CD14-positive monocyte (primary cell): ENCODE measurements at places on chromosomes 13 and 19. TPM values are rescaled to one million over a fixed set of nuclear protein-coding genes. Genes with fewer than 3 reads are reported as not detected.

DNA sequence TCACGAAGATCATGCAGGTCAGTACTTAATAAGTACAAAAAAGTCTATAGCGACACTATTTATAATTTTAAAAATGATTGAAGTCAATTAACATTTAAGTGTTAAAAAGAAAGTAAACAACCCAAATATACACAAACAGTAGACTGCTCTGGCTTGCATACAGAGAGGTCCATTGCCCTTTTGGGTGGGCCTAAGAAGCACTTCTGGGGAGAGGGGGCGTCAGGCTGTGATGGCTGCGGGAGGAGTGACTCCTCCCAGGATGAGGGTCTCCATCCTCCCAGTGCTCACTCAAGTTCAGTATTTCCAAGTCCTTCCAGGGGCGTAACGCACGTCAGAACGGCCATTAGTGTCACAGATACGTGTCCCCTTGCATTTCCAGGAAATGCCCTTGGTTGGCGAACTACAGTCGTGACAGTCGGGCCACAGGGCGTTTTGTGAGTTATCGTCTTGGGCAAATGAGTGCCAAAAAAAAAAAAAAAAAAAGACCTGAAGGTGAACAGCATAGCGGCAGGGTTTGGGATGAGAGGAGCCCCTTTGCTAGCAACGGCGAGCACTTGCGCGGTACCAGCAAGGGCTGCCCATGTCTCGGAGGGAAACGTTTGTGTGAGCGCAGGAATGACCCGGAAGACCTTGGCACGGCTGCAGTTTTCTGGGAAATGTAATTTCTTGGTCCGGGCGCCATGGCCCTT lies at the start of gene SCGB2B2:
Gene SCGB2B2, minus strand, starts transcription at position 463 of the 689 bp plus-strand sequence. CDS start 82,596 bp downstream, outside the sequence.
- H3K27ac ChIP-seq, result peak within 1 kb of the TSS; percentile 93
- peaks cover 33% of the 10 kb centered on the region for H3K36me3 ChIP-seq
- peaks cover 16% of the 10 kb centered on the region for H3K4me1 ChIP-seq
- H3K27me3 ChIP-seq, result peaks cover 18% of the 10 kb centered on the region

DNA sequence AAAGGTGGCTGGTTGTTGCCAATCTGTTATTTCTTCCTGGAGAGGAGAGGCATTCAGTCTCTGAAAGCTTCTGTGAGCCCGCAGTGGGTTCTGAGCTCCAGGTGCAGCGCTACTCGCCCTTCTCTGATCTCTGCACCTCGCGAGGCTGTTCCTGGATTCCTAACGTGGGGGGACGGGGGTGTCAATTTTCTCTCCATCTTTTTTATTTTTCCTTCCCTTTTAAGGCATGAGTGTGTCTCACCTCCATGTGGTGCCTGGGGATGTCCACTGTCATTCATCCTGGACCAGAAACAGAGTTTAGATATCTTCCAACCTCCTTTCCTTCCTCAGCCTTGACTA lies 626 bp downstream of the ZNF233 start:
- peaks cover 13% of the 10 kb centered on the region for H3K4me1 ChIP-seq
- no peak for DNase-seq
- H3K27ac ChIP-seq, result no peak overlapping the region

- no peaks in the 10 kb centered on the region for H3K27me3 ChIP-seq
- peaks cover 48% of the 10 kb centered on the region for H3K4me1 ChIP-seq
- peak overlapping the region; percentile 93 for H3K4me3 ChIP-seq
- no peaks in the 10 kb centered on the region for H3K36me3 ChIP-seq
- DNase-seq, result no peak
Measured at GRCh38 chr19:11373166-11373884, 1.1 kb upstream of the SWSAP1 start.

GRCh38 chr13:99066219-99066618 lies 88.4 kb upstream of the DOCK9 start:
- peaks cover 97% of the 10 kb centered on the region for H3K27me3 ChIP-seq
- H3K36me3 ChIP-seq, result no peaks in the 10 kb centered on the region
- no peak for DNase-seq
- H3K4me3 ChIP-seq, result no peak overlapping the region
- no peak overlapping the region for H3K27ac ChIP-seq

DNA sequence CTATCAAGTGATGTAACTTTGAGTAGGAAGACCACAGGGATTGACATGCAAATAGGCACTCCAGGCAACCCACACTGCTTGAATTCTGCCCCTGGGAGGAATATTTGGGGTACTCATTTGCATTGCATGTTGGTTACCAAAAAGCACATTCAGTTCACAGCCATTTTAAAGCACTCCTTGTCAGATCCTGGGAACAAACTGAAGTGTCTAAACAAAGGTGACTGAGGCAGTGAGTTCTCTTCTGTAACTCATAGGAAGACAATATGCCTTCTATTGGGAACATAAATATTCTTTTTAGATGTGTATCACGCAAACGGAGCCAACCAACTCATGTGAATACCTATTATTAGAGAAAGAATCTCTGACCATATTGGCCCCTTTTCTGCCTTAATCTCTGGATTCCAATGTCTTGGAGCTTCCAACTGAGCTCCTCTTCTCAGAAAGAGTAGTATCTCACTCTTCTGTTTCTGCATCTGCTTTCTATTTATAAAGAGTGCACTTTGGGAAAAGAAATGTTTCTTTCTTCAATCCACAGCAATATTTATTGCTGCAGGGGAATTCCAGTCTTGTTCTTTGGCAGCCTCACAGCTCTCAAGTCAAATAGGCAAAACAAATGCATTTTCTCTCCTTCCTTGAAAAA lies 125.7 kb upstream of the NBEA start:
- H3K27me3 ChIP-seq, result no peaks in the 10 kb centered on the region
- H3K4me1 ChIP-seq, result no peaks in the 10 kb centered on the region
- no peak overlapping the region for H3K27ac ChIP-seq
- H3K4me3 ChIP-seq, result no peak overlapping the region
- DNase-seq, result no peak

- H3K27me3 ChIP-seq, result no peaks in the 10 kb centered on the region
- H3K36me3 ChIP-seq, result no peaks in the 10 kb centered on the region
- no peak for DNase-seq
- H3K4me3 ChIP-seq, result no peak overlapping the region
- no peak overlapping the region for H3K27ac ChIP-seq
- no peaks in the 10 kb centered on the region for H3K4me1 ChIP-seq
Measured at GRCh38 chr19:29741776-29742175, 26.7 kb upstream of the C19orf12 start.

DNA sequence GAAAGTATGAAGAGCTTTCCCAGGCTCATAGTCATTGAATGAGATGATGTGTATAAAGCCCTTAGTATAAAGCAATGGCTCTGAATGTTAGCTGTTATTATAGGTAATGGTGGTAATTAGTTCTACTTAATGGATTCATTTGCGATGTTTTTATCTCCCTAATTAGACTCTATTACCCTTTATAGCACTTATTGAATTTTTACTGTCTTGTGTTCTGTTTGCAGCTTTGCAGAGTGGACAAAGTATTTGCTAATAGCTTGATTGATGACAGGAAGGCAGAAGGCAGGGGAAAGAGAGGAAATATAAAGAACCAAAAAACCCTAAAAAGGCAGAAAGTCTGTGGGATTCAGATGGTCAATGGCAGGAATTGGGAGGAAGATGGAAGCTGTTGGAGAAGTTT lies 524.4 kb upstream of the SPRY2 start:
- H3K27ac ChIP-seq, result no peak overlapping the region
- no peak overlapping the region for H3K4me3 ChIP-seq
- no peaks in the 10 kb centered on the region for H3K27me3 ChIP-seq
- H3K36me3 ChIP-seq, result no peaks in the 10 kb centered on the region
- no peak for DNase-seq

GRCh38 chr19:29413435-29413834 lies 112.4 kb upstream of the VSTM2B start:
- DNase-seq, result no peak
- no peaks in the 10 kb centered on the region for H3K27me3 ChIP-seq
- no peak overlapping the region for H3K4me3 ChIP-seq
- H3K27ac ChIP-seq, result no peak overlapping the region
- no peaks in the 10 kb centered on the region for H3K4me1 ChIP-seq

- H3K36me3 ChIP-seq, result peaks cover 21% of the 10 kb centered on the region
- H3K4me3 ChIP-seq, result no peak overlapping the region
- H3K4me1 ChIP-seq, result peaks cover 24% of the 10 kb centered on the region
- no peak overlapping the region for H3K27ac ChIP-seq
- DNase-seq, result no peak
- no peaks in the 10 kb centered on the region for H3K27me3 ChIP-seq
Measured at GRCh38 chr13:108212886-108213285, 2.5 kb downstream of the LIG4 start.

DNA sequence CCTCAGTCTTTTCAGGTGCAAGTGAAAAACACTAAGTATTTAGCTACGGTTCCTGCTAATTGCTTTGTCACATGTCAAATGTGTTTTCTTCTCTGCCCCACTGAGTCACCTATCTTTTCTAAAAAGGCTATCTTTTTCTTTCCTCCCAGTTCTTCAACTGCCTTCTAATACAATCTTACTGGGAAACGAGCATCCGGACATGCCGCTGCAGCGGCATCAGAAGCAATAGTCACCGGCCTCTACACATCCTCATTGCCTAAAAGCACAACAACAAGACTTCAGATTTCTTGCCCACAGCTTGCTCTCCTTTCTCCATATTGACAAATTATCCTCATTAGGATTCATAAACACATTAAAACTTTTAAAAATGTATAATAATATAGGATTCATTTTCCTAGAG lies 1.2 kb downstream of the PCDH9 start:
- H3K36me3 ChIP-seq, result no peaks in the 10 kb centered on the region
- peaks cover 25% of the 10 kb centered on the region for H3K4me1 ChIP-seq
- no peak for DNase-seq

GRCh38 chr19:17751103-17751911 lies at the start of gene FCHO1:
FCHO1 (plus strand) TSS chr19:17751477; CDS start chr19:17755165, 3,688 bp downstream.
- H3K27me3 ChIP-seq, result no peaks in the 10 kb centered on the region
- peak within 1 kb of the TSS; percentile 95 for H3K27ac ChIP-seq
- H3K4me3 ChIP-seq, result peak within 1 kb of the TSS; percentile 25
- DNase-seq, result peak; percentile 71
- peaks cover 7% of the 10 kb centered on the region for H3K36me3 ChIP-seq

DNA sequence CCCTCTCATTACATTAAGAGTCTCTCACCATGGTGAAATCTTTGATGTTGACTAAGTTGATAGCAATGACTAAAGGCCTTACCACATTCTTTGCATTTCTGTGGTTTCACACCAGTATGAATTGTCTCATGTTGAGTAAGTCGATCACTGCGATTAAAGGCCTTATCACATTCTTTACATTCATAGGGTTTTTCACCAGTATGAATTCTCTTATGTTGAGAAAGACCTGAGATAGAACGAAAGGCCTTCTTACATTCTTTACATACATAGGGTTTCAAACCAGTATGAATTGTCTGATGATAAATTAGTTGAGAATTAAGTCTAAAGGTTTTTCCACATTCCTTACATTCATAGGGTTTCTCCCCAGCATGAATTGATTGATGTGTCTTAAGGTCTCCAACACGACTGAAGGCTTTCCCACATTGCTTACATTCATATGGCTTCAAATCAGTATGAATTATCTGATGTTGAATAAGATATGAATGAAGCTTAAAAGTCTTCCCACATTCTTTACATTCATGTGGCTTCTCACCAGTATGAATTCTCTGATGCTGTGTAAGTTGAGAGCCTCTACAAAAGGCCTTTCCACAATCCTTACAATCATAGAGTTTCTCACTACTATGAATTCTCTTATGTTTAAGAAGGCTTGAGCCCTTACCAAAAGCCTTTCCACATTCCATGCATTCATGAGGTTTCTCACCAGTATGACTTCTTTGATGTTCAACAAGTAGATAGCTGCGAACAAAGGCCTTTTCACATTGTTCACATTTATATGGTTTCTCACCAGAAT lies 45.6 kb downstream of the ZNF283 start:
- no peaks in the 10 kb centered on the region for H3K36me3 ChIP-seq
- H3K4me3 ChIP-seq, result peak overlapping the region; percentile 10
- H3K27ac ChIP-seq, result no peak overlapping the region
- no peaks in the 10 kb centered on the region for H3K27me3 ChIP-seq
- no peaks in the 10 kb centered on the region for H3K4me1 ChIP-seq

DNA sequence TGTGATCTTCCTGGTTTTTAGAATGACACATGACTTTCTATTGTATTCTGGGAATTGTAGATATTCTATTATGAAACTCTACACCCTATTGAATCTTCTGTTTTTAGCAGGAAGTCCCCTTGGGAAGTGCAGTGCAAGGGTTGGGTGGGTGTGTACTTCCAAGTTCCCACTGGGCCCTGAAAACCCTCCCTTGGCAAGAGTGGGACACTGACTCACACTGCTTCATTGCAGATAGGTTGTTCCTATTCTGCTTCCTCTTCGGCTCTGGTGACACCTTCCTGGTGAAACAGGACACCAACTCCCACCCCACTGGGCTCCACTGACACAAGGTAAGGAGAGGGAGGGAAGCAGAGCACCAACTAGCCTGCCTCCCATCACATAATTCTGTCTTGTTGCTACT lies 121.8 kb downstream of the KCTD12 start:
- H3K27me3 ChIP-seq, result no peaks in the 10 kb centered on the region
- DNase-seq, result peak; percentile 89
- peaks cover 35% of the 10 kb centered on the region for H3K4me1 ChIP-seq
- H3K36me3 ChIP-seq, result no peaks in the 10 kb centered on the region

- H3K27me3 ChIP-seq, result no peaks in the 10 kb centered on the region
- H3K4me3 ChIP-seq, result no peak overlapping the region
- no peak for DNase-seq
- no peak overlapping the region for H3K27ac ChIP-seq
- H3K36me3 ChIP-seq, result no peaks in the 10 kb centered on the region
- H3K4me1 ChIP-seq, result no peaks in the 10 kb centered on the region
Measured at GRCh38 chr13:40031031-40031430, 375.6 kb downstream of the COG6 start.

DNA sequence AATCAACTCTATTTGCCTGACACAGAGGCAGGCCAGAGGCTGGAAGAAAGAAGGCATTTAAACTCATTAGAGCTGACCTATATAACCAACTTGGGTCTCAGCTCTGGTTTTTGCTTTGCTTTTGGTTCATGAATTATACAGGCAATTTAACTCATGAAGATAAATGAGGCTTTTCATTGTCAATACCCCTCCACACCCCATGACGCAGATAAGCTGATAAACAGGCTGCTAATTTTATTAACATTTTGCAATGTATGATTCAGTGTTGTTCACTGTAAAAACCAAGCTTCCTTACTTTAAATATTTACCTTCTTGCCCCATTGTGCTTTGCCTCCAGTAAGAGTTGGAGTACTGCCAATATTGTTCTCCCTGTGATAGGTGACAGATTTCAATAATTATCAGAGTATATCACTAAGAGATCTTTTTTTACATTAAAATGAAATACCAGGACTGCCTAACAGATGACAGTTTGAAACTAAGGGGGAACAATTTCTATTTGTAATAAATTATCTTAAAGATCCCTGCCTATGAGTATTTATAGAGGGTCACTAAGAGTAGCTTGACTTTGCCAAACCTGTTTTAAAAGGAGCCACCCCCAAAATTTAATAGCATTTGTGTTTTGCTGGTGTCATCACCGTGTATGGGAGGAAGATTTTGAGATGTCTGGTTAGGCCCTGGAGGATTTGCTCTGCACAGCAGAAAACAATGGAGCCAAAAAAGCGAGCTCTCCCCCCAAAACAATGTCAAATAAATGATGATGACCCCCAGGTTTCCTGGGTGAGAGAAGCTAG lies 472.7 kb upstream of the NBEA start:
- H3K27ac ChIP-seq, result no peak overlapping the region
- no peaks in the 10 kb centered on the region for H3K4me1 ChIP-seq
- no peaks in the 10 kb centered on the region for H3K27me3 ChIP-seq
- H3K36me3 ChIP-seq, result no peaks in the 10 kb centered on the region
- H3K4me3 ChIP-seq, result no peak overlapping the region
- DNase-seq, result no peak

The ATP8B3 gene
- 1.6 TPM for polyA plus RNA-seq

The WASF3 gene
- polyA plus RNA-seq, result not detected in 2 replicates
